Activated naive CD4-positive, alpha-beta T cell treated with Interleukin-2 at 50 U/mL for 16 hours (primary cell): ENCODE measurements at places on chromosomes 5 and 9.
A peak's percentile ranks its signal among the peaks of the same experiment; 100 is the strongest.

DNA sequence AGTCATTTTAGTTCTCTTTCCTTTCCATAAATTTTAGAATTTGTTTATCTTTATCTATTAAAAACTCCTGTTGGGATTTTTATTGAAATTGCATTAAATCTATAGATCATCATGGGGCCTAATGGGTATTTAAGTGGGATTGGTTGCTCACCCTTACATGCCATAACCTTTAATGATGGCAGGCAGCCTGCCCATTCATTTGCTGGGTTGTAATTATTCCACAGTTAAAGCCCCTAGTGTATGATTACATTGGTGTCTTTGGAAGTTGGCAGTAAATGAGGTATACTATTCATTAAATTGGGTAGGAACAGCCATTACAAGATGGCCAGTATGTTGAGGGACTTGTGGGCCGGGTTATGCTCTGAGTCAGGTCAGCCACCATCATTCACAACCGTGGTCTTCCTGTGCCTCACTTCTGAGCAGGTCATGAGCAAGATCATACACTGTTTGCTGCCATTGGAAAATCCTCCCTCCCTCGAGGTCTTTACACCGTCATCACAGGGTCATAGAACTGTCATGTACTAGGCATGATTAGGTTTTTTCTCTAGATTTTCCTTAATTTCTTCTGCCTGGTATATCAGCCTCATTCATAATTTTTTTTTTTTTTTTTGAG, 59.5 kb downstream of the CYSTM1 start:
- no peak for DNase-seq

DNA sequence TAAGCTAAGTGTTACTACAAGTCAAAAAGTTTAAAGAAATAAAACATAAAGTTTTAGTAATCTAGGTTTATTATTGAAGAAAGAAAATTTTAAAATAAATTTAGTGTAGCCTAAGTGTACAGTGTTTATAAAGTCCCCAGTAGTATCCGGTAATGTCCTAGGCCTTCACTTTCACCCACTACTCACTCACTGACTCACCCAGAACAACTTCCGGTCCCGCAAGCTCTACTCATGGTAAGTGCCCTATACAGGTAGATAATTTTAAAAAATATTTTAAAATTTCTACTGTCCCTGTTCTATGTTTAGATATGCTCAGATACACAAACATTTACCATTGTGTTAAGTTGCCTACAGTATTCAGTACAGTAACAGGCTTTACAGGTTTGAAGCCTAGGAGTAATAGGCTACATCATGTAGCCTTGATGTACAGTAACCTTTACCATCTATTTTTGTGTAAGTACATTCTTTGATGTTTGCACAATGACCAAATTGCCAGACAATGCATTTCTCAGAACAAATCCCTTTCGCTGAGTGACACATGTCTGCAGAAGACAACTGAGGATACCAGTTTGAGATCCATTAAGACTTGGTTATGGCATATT, 253.6 kb downstream of the TRIM32 start:
- no peak for DNase-seq

DNA sequence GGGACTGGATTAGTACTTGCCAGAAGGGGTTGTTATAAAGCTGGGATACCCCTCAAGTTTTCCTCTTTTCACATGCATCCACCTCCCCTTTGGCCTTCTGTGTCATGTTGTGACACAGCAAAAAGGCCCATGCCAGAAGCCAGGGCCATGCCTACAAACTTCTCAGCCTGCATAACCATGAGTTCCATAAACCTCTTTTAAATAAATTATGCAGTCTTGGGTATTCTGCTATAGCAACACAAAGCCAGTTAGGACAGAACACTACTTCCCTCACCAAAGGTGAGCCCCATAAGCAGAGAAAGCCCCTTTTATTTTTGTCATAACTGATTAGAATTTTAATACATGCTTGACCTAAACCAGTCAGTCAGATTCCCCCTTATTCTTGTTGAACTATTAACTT, 801.3 kb downstream of the DNAH5 start:
- no peak for DNase-seq

GRCh38 chr5:122442938-122443337, 130.9 kb downstream of the SNCAIP start:
- no peak for DNase-seq

DNA sequence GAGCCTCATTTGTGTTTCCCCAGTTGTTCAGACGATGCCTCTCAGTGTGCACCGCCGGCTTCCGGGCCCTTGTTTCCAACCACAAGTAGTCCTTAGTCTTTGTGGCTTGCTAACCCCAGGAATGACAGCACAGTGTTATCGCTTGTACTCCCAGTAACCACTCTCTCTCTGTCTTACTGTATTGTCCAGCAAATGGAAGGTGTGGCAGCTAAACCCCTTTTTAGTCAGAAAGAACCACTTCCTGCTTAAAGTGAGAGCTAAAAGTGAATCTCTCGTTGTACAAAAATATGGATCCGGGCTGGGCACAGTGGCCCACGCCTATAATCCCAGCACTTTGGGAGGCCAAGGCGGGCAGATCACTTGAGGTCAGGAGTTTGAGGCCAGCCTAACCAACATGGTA, 61.3 kb downstream of the ENC1 start:
- DNase-seq: peak; percentile 77

GRCh38 chr9:14932231-14932630, 22.0 kb upstream of the FREM1 start:
- DNase-seq: no peak

GRCh38 chr9:82736701-82737100, 326.2 kb downstream of the RASEF start:
- no peak for DNase-seq

DNA sequence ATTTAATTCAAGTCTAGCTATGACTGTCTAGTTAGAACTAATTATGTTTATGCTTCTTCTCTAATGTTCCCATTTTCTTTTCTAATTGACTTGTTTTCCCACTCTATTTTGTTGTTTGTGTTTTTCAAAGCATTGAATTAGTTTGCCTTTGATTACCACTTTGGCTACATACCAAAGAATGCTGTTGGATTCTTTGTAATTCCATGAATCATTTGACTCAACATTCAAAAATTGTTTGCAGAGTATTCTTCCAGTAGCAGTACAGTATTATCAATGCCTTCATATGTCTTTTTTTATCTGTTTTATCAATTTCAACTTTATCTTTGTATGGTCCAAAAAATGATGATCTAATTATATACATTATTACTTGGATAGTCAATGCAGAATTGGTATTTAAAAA, 288.7 kb downstream of the RFX3 start:
- no peak for DNase-seq

DNA sequence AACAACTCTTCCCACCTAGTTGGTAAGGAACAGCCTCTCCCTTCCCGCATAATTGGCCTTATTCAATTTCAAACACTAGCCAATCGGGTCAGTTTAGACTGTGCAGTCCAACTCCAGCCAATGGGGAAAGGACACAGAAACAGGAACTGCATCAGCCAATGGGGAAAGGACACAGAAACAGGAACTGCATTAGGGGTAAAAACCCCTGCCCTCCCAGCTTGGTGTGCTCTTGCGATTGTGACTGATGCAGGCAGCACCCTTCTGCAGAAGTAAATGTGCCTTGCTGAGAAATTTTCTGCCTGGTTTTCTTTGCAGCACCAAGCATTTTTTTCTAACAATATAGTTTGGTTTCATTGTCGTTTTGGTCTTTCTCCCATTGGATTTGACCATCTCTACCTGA, 8.5 kb upstream of the GLT6D1 start:
- DNase-seq: no peak

DNA sequence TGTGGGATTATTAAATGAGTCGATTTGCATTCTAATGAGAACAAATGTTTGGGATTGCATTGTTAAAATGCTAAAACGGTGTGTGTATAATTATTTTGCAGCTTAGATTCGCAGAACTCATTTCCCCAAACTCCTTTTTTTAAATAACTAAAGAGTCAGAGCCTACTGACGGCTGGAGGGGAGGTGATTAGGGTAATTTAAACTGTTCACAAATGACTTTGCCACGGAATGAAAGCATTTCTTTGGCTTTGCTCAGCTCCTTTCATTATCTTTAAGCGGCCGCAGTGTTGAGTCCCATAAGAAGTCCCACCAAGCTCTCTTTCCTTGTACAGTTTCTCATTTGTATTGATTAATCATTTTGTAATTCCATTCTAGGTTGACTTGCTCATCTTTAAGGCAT, 1632.8 kb downstream of the MAT2B start:
- no peak for DNase-seq

DNA sequence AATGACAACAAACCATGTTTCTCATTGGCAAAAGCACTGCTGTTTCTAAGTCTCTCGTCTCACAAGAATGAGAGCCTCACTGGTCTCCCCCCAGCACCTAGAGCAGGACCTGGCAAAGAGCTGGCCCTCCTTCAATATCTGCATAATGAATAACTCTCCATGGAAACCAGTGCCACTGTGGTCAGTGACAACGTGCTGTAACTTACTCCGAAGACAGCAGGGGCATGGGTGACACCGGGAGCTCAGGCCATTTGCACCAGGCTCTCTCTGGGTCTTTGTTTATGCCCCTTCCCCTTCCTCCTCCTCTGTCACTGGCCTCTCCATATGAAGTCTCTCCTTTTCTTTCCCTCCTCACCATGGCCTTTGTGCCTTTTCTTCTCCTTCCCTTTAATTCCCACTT, 33.3 kb downstream of the TAS2R1 start:
- no peak for DNase-seq

- DNase-seq: no peak
Measured at GRCh38 chr5:51414516-51414915, 31.3 kb downstream of the ISL1 start.

GRCh38 chr5:58887311-58887710, 304.4 kb downstream of the RAB3C start:
- no peak for DNase-seq

DNA sequence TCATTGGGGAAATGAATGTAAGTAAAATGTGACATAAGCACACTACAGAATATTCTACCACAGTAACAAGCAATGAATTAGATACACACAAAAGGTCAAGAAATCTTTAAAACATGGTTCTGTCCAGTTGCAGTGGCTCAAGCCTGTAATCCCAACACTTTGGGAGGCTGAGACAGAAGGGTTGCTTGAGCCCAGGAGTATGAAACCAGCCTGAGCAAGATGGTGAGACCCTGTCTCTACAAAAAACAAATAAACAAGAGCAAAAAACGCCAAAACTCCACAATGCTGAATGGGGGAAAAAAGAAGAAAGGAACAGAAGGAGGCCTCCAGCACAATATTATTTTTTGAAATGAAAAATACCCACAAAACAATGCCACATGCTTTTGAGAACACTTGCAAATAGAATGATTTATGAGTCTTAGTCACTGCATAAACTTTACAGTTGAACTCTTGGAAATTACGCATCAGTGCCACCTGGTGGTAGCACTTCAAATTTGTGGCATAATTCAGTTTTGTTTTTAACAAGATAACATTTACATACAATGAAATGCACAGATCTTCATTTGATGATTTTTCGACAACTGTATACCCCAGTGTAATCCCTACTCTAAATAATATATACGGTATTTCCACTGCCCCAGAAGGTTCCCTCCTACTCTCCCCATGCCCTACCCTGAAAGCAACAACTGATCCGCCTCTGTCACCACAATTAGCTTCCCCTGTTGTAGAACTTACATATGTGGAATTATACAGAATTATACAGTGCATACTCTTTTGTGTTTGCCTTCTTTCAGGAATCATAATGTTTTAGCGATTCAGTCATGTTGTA, 14.4 kb upstream of the SPINK4 start:
- DNase-seq: peak; percentile 72

DNA sequence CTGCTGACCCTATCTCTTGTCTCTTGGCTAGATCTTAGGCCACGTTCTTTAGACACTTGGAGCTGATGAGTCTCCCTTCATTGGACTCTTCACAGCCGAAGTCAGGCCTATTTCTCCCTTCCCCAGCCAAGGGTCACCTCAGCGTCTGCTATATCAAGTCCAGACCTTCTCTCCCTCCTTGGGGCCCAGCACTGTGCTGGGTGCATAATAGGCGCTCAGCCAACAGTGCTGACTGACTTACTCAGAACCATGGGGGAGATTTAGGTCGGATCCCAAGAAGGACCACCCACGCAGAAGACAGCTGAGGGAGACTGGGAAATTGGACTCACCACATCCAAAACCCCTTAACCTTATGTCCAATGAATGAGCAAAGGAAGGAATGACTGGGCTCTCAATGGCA, 5.6 kb upstream of the AMBP start:
- no peak for DNase-seq

- peak; percentile 34 for DNase-seq
Measured at GRCh38 chr9:129665389-129665775, at the start of gene PRRX2. TSS of gene PRRX2 (plus strand) at chr9:129665647. CDS start at chr9:129665868, 221 bp downstream.

DNA sequence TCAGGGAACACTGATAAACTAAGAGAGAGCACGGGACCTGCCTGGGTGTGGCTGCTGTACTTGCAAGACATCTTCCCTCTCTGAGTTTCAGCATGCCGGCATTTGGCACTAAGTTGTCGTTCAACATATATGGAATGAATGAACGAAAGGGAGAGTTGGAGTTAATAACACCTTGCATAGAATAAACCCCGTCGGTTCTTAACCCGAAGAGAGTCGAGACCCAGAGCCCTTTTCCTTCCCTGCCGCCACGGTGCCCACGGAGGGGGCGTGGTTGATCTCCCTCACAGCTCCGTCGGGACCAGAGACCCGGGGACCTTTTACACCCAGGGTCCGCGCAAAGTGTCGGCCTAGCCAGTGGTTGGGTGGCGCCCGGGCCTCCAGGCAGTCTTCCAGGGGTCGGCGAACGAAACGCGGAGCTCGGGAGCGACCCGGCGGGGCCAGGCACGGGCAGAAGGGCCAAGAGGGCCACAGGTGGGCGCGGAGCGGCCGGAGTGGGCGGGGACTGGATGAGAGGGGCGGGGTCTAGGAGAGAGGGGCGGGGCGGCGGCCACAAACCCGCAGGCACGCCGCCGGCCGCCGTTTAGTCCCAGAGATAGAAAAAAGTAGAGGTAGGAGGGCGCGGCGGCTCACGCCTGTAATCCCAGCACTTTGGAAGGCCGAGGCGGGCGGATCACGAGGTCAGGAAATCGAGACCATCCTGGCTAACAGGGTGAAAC, 735 bp upstream of the RPL26L1 start:
- DNase-seq: peak; percentile 65

DNA sequence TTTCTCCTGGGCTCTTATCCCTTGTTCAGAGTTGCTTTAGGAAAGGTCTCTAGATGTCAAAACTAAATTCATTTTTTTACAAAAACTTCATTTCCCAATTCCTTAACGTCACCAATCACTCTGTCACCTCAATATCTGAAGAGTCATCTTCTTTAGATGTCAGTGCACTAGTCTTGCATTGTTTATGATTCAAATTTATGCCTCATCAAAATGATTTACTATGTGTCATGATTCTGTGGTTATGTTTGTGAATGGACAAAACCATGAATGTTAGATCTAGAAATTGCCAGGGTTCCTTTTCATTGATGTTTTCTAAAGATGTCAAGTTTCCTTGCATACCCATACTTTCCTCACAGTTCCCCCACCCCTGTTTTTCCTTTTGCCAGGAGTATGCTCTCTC, 21.5 kb downstream of the CWC27 start:
- DNase-seq: no peak

DNA sequence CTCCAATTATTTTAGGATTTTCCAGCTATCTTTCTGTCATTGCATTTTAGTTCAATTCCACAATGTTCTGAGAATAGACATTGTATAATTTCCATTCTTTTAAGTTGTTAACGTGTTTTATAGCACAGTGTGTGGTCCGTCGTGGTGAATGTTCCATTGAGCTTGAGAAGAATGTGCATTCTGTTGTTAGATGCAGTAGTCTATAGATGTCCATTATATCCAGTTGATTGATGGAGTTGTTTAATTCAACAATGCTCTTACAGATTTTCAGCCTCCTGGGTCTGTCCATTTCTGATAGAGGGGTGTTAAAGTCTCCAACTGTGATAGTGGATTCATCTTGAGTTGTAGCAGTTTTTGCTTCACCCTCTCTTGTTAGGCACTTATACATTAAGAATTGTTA, 1587.7 kb upstream of the NUDT12 start:
- DNase-seq: no peak

GRCh38 chr9:27792971-27793689, 219.8 kb upstream of the C9orf72 start:
- no peak for DNase-seq
